ENCODE measurements at places on chromosomes 2 and 18. TPM values are rescaled to one million over a fixed set of nuclear protein-coding genes. Genes with fewer than 3 reads are reported as not detected.

The FAM161A gene
- total RNA-seq, result 3.2 TPM

The CROCC2 gene
- total RNA-seq, result under 0.01 TPM

DNA sequence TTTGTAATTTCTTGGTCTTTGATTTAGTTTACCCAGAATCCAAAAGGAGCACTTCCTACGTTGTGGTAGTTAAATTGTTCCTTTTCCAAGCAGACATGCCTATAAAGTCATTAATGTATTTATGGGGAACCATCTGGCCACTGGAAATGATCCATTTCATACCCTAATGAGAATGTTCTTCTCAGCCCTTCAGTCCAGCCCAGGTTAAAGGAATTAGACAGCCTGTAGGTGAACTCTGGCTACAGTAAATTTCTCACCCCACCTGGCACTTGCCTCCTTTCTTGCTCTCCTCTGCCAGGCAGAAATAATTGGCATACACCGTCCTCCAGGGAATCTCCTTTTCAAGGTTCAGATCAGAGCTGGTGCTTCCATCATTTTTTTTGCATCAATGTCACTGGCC lies 121.1 kb downstream of the SETBP1 start:
- no peaks in the 10 kb centered on the region for H3K27me3 ChIP-seq
- H3K36me3 ChIP-seq, result no peaks in the 10 kb centered on the region
- no peak overlapping the region for H3K27ac ChIP-seq
- H3K4me1 ChIP-seq, result no peaks in the 10 kb centered on the region

The DCDC2C gene
- total RNA-seq, result not detected

GRCh38 chr2:118675531-118675930 lies 171.9 kb downstream of the EN1 start:
- H3K36me3 ChIP-seq, result no peaks in the 10 kb centered on the region
- no peak for DNase-seq
- no peak overlapping the region for H3K4me3 ChIP-seq
- H3K27ac ChIP-seq, result no peak overlapping the region
- H3K27me3 ChIP-seq, result no peaks in the 10 kb centered on the region

- H3K27me3 ChIP-seq, result no peaks in the 10 kb centered on the region
- DNase-seq, result no peak
- H3K4me3 ChIP-seq, result no peak overlapping the region
Observed at GRCh38 chr2:162731917-162732804, 106.4 kb downstream of the KCNH7 start.

DNA sequence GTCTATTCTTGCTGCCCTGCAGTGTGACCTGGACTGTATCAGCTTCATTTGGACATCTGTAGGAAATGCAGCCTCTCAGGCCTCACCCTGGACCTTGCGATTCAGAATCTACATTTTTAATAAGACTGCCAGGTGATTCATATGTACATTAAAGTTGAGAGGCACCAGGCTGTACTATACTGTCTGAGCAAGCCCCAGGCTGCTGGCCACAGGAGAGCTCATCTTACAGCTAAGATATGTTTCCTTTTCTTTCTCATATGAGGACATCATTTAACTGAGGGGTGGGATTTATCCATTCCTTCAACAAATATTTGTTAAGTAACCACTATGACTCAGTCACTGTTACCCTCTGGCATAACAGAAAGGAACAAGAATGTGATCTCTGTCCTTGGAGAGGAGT lies 78.2 kb upstream of the GCFC2 start:
- no peak overlapping the region for H3K27ac ChIP-seq
- H3K4me1 ChIP-seq, result no peaks in the 10 kb centered on the region
- no peaks in the 10 kb centered on the region for H3K27me3 ChIP-seq
- no peaks in the 10 kb centered on the region for H3K36me3 ChIP-seq

DNA sequence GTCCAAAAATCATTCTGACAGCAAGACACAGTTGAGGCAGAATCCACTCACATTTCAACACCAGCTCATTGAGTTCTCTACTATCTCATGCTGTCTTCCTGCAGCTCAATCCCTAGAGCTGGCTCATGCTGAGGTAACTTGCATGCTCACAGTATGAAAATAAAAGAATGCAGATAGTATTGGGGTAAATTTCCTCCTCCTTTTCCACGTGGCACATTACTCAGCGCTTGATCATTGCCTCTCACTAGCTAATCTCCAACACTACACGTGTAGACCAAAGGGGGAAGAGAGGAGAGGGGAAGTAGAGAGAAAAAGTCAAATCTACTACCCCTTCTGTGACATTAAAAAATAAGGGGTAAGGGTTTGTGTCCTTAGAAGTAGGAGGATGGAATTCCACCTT lies 300.6 kb downstream of the AFF3 start:
- peak overlapping the region; percentile 44 for H3K27ac ChIP-seq
- H3K36me3 ChIP-seq, result no peaks in the 10 kb centered on the region
- H3K4me3 ChIP-seq, result no peak overlapping the region
- peak; percentile 83 for DNase-seq
- H3K27me3 ChIP-seq, result no peaks in the 10 kb centered on the region

- no peak overlapping the region for H3K4me3 ChIP-seq
- DNase-seq, result no peak
- no peaks in the 10 kb centered on the region for H3K4me1 ChIP-seq
- no peaks in the 10 kb centered on the region for H3K27me3 ChIP-seq
- H3K36me3 ChIP-seq, result no peaks in the 10 kb centered on the region
Observed at GRCh38 chr2:107772353-107772752, 54.3 kb upstream of the RGPD4 start.

DNA sequence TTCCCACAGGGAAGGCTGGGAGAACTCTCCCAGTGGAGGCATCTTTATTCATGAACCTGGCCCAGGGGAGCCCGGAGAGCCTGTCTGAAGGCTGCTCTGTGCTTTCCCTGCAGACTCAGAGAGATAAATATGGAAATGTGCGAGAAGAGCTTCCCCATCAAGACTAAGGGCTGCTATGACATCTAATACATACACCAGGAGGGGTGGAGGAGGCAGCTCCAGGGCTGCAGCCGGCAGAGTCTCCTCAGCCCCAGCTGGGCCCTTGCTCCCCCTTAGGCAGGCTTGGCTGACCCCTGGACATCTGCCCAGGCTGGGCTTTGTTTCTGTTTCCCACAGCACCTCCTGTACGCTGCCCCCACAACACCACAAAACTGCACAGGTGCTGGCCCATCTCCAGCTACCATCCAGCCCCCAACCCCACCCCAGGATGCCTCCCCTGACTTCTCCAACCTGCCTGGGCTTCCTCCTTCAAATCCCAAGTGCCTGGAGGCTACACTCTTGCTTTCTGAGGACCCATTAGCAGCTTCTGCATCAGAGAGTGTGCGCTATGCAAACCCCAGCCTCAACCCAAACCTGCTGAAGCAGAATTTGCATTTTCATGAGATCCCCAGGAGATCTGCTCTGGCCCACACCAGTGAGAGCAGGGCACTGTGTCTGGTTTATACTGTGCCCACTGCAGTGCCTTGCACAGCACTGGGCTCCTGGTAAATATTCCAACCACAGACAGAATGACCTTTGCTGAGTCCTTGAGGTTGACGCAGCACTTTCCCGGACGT lies 96.8 kb downstream of the VSNL1 start:
- H3K4me3 ChIP-seq, result no peak overlapping the region
- no peak for DNase-seq
- no peaks in the 10 kb centered on the region for H3K27me3 ChIP-seq
- no peak overlapping the region for H3K27ac ChIP-seq
- H3K4me1 ChIP-seq, result no peaks in the 10 kb centered on the region

DNA sequence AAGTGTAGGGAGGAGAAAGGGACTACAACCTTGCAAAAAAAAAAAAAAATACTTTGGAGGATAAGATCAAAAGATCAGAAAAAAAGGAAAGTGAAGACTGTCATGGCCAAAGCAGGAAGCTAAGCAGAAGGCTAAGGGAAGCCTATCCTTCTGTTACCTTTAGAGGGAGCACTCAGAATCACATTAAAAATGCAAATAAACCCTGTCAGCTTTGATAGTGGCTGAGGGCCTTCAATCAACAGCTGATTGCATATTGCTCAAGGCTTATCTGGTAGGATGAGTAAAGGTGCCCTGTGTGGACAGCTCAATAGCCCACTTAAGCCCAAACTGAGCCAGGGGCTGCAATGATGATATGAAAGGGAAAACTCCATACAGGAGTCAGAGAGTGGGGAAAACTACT lies 1021.2 kb downstream of the LRP1B start:
- H3K4me1 ChIP-seq, result no peaks in the 10 kb centered on the region
- no peaks in the 10 kb centered on the region for H3K36me3 ChIP-seq
- no peak for DNase-seq

DNA sequence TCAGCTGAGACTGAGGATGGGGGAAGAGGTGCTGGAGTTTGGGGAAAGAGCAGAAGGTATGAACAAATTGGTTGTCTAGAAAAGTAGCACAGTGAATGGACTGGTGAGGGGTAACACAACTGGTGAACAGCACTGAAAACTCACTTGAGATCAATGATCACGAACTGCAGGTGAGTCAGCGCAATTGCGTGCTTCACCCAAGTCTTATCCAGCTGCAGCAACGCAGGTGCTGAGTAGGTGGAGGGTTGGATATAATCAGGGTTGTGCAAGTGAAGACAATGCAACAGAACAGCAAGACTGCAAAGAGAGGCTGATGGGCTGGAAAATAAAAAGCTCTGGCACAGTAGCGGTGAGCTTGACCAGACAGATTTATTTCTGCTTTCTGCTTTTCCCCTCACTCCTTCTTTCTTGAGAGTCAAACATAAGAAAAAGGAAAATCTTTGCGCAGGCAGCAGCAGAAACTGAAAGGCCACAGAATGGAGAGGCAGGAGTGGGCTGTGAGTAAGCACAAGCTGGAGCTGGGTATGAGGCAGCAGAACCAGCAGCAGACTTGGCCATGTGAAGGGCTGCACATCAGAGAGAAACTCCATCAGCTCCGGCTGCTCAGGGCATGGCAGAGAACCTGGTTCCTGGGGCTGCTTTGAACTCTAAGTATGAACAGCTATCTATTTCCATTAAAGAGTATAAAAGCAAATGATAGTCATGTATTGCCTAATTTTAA lies 99.4 kb upstream of the ARL5A start:
- H3K4me1 ChIP-seq, result no peaks in the 10 kb centered on the region
- no peaks in the 10 kb centered on the region for H3K36me3 ChIP-seq
- no peak overlapping the region for H3K4me3 ChIP-seq
- H3K27me3 ChIP-seq, result no peaks in the 10 kb centered on the region
- H3K27ac ChIP-seq, result no peak overlapping the region

The HMSD gene
- total RNA-seq, result under 0.01 TPM

The PLB1 gene
- 0.36 TPM for total RNA-seq

- H3K4me3 ChIP-seq, result no peak overlapping the region
- peaks cover 26% of the 10 kb centered on the region for H3K4me1 ChIP-seq
- no peaks in the 10 kb centered on the region for H3K27me3 ChIP-seq
- H3K27ac ChIP-seq, result no peak overlapping the region
- H3K36me3 ChIP-seq, result no peaks in the 10 kb centered on the region
- DNase-seq, result peak; percentile 60
Observed at GRCh38 chr2:26302846-26303245, 43.1 kb upstream of the SELENOI start.

- no peaks in the 10 kb centered on the region for H3K27me3 ChIP-seq
- H3K36me3 ChIP-seq, result no peaks in the 10 kb centered on the region
- no peak for DNase-seq
Observed at GRCh38 chr2:11377928-11378545, 33.6 kb upstream of the ROCK2 start.

- peaks cover 28% of the 10 kb centered on the region for H3K4me1 ChIP-seq
- H3K4me3 ChIP-seq, result no peak overlapping the region
- H3K27me3 ChIP-seq, result no peaks in the 10 kb centered on the region
- peak overlapping the region; percentile 11 for H3K27ac ChIP-seq
- no peaks in the 10 kb centered on the region for H3K36me3 ChIP-seq
Observed at GRCh38 chr2:224976629-224977525, 65.4 kb downstream of the DOCK10 start.

DNA sequence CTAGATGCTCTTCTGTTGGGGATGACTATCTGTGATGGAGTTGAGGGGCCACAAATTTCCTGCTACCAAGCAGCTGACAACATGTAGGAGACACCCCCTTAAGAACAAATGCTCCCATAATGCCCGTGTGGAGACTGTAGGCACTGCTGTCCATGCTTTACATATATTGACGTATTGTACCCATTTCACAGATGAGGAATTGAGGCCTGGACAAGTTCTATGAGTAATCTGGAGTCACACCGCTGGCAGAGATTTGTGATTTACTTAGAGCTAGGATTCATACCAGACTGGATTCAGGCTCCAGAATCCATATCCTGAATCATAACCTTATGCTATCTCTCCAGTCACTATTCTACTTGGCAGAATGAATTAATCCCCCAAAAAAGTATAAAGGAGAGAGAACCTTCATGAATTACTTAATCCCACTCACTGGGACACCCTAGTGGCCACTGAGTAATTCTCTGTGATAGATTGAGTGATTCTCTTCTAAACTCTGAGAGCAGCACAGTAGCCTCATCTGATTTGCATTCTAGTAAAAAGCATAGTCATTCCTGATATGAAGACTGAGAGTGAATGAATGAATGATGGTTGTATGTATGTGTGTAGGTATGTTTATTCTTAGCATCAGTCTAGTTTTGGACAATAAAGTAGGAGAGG lies 460.7 kb upstream of the MEIS1 start:
- no peak overlapping the region for H3K27ac ChIP-seq
- H3K36me3 ChIP-seq, result no peaks in the 10 kb centered on the region
- H3K4me1 ChIP-seq, result no peaks in the 10 kb centered on the region
- no peaks in the 10 kb centered on the region for H3K27me3 ChIP-seq
- H3K4me3 ChIP-seq, result no peak overlapping the region
- no peak for DNase-seq

The PECR gene
- total RNA-seq, result 9.7 TPM

GRCh38 chr2:224086226-224086914 lies 47.3 kb upstream of the SERPINE2 start:
- peak; percentile 79 for DNase-seq
- no peaks in the 10 kb centered on the region for H3K36me3 ChIP-seq
- H3K4me1 ChIP-seq, result peaks cover 36% of the 10 kb centered on the region
- peak overlapping the region; percentile 71 for H3K27ac ChIP-seq
- H3K27me3 ChIP-seq, result no peaks in the 10 kb centered on the region

DNA sequence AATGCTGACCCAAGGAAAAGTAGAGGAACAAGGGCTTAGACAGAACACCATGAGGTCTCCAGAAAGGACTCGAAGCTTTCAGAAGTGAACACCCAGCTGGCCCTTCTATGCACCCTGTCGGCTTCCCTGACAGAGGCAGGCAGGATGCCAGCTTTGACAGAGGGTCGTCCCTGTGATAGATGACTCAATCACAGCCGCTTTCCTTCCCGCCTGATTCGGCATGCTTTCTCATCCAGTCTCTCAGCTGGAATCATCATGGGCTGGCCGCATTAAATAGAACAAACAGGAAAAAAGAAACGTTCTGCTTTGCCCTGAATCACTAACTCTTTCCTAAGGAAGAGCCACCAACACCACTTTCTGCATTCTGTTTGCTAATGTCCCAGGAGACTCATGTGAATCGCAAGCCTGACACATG lies 140.3 kb upstream of the RAB12 start:
- no peak overlapping the region for H3K4me3 ChIP-seq
- H3K36me3 ChIP-seq, result no peaks in the 10 kb centered on the region
- H3K27ac ChIP-seq, result no peak overlapping the region
- DNase-seq, result peak; percentile 75
- H3K4me1 ChIP-seq, result peaks cover 4% of the 10 kb centered on the region

Data from osteoblast (primary cell).